ENCODE measurements at places on chromosomes 1 and 21.

DNA sequence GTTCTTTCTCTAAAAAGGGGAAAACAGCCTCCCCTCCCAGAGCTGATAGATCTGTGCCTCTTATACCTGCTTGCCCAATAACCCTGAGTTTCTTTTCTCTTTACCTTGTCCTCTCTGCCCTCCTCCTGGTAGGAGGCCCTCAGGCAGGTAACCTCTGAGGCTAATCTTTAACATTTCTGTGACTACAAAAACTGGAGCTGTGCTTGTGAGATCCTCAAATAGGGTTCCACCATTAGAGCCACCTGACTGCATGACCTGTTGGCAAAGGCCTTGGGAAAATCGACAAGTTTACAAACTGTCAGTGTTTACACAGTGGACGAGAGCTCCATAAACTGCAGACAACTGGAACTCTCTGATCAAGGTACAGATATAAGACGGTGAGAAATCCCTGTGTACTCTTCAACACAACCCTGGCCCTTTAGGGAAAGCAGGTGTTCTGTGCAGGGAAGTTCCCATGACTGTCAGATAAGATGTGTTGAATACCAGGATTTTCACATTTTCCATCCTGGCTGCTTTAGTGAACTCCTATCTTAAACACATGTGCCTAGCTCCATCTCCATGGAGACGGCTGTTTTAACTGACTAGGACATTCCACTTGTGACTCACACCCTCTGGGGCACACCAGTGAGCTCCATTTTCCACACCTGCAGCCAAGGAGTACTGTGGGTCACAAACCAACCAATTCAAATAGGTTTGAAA, 38.3 kb downstream of the ECE1 start:
- no peak for DNase-seq

DNA sequence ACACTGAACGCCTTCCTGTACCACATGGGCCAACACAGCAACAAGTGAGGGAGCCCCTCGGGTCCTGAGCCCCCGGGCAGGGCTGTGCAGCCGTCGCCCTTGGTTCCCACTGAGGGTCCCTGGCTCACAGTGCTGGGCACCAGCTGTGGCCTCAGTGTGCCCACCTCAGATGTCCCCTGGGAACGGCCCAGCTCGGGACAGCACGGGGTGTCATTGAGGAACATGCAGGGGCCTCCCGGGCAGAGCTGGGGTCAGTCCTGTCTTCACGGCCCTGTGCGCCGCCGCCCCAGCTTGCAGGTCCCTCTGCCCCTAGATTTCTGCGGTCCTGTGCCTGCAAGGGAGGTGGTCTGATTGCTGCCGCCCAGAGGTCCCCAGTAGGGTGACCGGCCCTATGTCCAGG, 17.7 kb downstream of the ATAD3B start:
- DNase-seq, result no peak

DNA sequence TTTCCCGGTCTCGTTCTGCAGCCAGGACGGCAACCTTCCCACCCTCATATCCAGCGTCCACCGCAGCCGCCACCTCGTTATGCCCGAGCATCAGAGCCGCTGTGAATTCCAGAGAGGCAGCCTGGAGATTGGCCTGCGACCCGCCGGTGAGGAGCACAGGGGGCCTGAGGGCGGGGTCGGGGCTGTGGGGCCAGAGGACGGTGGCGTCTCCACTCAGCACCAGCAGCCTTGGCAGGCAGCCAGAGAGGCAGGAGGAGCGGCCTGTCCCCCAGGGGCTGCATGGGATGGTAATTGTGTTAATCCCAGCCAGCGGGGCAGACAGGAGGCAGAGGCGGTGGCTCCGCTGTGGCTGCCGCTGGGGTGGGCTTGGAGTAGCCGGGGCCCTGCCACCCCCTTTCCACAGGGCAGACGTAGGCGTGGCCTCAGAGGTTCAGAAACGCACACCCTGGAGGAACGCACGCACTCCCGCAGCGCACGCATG, 12.1 kb downstream of the SAMD11 start:
- no peak for DNase-seq

GRCh38 chr1:194503209-194503608, 1316.8 kb upstream of the B3GALT2 start:
- no peak for DNase-seq

DNA sequence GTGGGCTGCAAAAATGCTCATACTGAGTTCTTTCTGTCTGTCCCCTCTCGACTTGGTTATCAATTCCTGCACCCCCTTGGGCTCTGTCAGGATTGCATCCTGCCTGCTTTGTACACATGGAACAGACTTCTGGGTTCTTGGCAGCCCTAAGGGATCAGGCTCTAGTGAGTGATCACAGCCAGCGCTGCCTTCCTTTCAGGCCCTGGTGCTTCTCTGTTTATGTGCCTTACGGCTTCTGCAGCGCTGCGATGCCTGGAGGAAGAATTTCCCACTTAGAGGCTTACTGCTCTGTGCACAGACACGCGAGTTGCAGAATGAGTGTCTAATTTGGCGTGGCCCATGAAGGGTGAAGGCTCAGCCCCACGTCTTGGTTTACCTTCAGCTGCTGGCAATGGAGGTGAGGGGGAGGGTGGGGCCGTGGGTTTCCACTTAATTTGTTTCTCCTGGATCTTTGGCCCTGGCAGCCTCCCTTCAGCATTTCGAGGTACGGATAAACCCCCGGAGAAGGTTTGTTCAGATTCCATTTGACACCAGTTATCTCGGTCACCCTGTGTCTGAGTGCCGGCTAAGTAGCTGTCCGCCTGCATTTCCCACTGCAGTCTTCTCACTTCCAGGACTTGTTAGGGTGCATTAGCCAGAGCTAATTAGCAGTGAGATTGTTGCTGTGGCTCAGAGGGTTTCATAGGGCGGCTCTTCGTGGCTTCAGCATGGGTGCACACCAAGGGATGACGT, 227.3 kb downstream of the DYRK1A start:
- no peak for DNase-seq

- no peak for DNase-seq
Measured at GRCh38 chr1:149917571-149918144, at the start of gene SV2A. TSS of gene SV2A (minus strand) at chr1:149917844. CDS start at chr1:149913840, 4,004 bp downstream.

DNA sequence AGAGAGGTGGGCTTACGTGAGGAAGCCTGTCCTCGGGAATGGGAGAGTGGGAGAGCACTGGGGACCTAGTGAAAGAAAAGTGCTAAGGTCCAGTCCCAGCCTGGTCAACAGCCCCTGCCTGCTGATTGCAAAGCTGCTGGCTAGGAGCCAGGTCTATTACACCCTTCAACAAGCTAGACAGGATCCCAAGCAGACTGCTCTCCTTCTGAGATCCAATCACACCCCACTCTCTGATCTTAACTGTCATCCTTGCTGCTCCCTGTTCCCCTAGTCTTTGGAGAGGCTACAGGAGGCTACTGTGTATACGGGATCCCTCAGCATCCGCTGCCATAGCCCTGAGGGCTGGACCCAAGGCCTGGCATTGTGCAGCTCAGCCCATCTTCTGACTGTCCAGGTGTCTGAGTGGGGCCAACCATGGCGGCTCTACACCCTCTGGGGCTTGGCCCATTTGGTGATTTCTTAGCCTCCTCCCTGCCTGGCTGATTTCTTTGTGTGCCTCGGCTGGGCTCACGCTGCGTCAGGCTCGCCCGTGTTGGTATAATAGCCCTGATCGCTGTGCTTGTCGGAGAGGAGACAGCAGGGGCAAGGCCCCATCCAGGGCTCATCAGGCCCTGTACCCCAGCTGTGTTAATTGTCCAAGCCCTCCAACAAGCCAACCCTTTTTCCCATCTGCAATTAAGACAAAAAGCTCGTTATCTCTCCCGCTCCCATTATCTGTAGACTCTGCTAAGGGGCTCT, 43.9 kb downstream of the NAV1 start:
- DNase-seq, result peak; percentile 10

DNA sequence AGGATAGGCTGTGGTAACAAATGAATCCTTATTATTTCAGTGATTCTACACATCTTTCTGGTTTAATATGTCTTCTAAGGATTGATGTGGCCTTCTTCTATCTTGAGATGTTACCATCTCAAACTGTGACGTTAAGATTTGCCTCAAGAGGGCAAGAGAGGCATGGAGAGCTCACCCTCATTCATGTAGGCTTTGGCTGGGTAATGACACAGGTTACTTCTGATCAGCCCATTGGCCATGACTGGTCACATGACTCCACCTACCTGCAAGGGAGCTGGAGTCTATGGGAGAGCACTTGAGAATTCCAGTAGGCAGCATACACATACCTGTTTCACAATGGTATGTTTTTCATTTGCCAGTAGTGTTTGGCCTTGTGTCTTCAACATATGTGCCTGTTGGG, 30.0 kb downstream of the CACHD1 start:
- peak; percentile 7 for DNase-seq

DNA sequence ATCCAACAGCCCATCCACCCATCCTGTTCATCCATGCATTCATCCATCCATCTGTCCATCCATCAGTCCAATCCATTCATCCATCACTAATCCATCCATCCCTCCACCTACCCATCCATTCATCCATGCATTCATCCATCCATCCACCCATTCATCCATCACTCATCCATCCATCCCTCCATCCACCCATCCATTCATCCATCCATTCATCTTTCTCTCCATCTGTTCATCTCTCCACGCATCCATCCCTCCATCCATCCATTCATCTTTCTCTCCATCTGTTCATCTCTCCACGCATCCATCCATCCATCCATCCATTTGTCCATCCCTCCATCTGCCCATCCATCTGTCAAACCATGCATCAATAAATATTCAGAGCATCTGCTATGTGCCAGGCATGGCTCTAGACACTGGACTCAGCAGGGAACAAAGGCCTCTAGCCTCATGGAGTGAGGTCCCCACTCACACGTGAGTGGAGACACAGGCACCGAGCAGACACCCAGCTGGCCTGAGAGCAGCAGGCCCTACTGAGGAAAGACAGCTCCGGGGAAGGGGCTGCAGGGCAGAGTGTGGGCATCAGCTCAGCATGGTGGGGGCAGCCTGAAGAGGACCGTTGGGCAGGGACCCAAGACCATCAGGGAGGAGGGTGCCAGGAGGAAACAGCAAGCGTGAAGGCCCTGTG, 9.6 kb downstream of the KRTAP10-1 start:
- DNase-seq, result no peak

DNA sequence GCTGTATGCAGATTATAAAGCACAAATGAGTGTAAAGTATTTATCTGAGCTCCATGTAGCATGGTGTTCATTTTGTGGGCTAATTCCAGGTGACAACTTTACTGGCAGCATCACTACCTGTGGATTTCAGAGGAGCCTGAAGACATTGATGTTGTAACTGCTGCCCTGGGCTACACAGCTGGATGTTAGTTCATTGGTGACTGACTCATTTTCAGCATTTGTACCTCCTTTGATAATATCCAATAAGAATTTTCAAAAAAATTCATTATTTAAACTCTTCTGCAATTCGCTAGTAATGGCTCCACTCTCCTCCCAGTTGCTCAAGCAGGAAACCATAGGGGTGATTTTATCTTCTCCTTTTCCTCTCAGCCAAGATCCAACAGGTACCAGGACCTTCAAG, 37.3 kb upstream of the HSD3B1 start:
- no peak for DNase-seq

- DNase-seq, result no peak
Measured at GRCh38 chr1:41799723-41800122, 119.0 kb downstream of the HIVEP3 start.
